ENCODE measurements at places on chromosomes 1 and 21.

- no peak for DNase-seq
Measured at GRCh38 chr1:147850737-147851136, 51.9 kb upstream of the GJA8 start.

- DNase-seq = no peak
Measured at GRCh38 chr1:106502659-106503058, 553.8 kb upstream of the PRMT6 start.

GRCh38 chr1:246052603-246053002, 454.5 kb downstream of the SMYD3 start:
- DNase-seq = no peak

DNA sequence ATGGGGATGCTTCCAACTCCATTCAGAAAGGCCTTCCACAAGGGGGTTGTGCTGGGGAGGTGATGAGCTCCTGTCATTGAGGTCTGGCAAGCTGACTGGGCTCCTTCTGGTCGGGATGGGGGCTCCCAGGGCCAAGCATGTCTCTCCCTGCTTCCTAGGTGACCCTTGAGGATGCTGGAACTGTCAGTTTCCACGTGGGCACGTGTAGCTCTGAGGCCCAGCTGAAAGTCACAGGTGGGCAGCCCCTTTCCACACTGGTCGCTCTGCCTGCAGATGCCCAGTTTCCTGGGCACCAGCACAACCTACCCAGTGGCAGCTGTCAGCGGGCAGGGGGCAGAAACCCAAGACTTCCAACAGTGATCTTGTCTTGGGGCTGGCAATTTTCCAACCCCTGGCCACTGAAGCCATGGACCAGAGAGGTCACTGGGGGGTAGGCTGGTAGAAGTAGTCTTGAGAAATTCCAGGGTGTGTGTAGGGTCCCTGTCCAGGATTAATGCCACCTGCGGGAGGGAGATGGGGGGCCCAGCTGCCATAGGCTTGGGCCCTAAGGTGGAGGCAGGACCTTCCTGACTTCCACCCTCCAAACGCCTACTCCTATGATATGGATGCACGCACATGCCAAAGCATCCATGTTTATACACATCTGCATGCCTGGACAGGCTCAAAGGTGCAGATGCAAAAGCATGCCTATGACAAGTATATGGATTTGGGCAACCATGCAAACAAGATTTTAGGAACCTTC, 97.1 kb downstream of the TRIM11 start:
- DNase-seq = no peak

GRCh38 chr21:28608646-28609045, 384.0 kb downstream of the LTN1 start:
- DNase-seq = no peak

DNA sequence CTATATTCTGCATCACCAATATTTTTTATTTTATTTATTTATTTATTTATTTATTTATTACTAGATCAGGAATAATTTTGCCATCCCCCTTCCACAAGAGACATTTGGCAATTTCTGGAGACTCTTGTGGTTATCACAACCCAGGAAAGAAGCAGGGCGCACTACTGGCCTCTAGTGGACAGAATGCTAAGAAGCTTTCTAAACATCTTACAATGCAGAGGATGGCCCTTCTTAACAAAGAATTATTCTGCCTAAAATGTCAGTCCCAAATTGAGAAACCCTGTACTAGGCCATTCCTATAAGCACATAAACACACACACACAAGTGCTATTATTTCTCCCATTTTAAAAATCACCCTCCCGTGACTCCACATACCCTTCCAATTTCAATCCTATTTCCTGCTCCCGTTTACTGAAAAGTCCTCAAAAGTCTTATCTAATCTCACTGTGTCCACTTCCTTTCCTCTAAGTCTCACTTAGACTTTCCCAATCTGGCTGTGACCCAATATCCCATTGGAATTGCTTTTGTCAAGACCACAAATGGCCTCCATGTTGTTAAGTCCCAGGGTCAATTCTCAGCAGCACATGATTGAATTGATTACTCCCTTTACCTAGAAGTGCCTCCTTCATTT, 43.7 kb upstream of the RNF11 start:
- DNase-seq = peak; percentile 8

DNA sequence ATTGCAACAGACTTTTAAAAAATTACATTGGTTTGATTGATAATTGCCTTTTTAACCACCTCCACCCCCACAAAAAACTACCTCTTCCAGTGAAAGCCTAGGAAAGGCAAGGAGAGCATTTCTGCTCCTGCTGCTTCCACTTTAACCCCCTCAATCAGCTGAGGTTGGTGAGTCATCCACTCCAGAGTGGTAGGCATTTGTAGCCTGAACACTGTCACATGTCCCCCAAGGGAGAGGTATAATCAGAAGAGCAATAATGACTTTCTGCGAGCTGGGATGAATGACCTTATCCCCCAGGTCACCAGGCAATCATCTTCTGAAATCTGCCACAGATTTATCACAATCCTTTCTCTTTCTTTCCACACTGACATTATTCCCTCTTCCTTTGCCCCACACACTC, 126.6 kb upstream of the CAMK1G start:
- DNase-seq = no peak

Data from stimulated activated naive B cell treated with anti-CD40 and anti-IgM and Interleukin-4, amounts not matched to agents 10 μg/mL and 1 μg/mL and 100 μg/mL, for 72 hours (primary cell).